Right atrium auricular region (tissue), 2 donors: ENCODE measurements at places on chromosomes 2 and 18.

DNA sequence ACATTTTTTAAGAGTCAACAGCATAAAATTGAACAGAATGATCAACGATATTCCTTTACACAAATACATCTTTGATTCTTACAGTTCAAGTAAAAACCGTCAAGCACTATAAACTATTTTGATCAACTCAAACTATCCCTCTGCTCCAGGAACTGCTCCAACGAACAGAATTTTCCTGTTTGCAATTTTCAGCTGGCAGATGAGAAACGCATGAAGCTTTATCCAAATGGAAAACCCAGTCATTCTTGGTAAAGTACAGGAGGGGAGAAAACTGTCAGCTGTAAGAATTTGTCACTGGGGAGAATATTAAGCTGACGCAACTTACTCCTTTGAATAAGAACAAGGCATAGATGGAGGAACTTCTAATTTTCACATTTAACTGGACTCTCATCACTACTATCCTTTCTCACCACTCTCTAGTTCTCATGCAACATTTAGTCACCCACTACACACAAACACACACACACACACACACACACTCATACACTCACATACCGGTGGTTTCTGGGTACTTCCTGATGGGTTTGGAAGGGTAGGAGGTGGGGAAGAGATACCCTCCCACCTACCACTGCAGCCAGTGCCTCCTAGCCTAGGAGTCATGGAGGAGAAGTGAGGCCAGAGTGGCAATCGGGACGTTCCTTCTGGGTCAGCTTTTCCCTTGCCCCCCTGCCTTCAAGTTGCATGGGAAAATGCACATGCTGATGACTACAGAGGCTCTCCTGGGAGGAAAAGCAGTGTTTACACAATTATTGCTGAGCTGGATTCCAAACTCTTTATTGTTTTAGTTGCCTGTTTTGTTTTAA lies 54.0 kb upstream of the SPATS2L start:
- no peaks in the 10 kb centered on the region for H3K27me3 ChIP-seq
- DNase-seq, result no peak
- H3K36me3 ChIP-seq, result no peaks in the 10 kb centered on the region
- no peak overlapping the region for H3K4me3 ChIP-seq
- no peak overlapping the region for H3K27ac ChIP-seq

GRCh38 chr18:37442477-37442876 lies 123.1 kb downstream of the CELF4 start:
- no peak overlapping the region for H3K4me3 ChIP-seq
- no peak overlapping the region for H3K27ac ChIP-seq
- no peaks in the 10 kb centered on the region for H3K4me1 ChIP-seq
- no peak for DNase-seq

GRCh38 chr2:179559108-179559806 lies 294.6 kb upstream of the SESTD1 start:
- H3K27me3 ChIP-seq, result no peaks in the 10 kb centered on the region
- DNase-seq, result no peak
- no peak overlapping the region for H3K4me3 ChIP-seq
- H3K36me3 ChIP-seq, result no peaks in the 10 kb centered on the region
- H3K4me1 ChIP-seq, result peaks cover 9% of the 10 kb centered on the region

DNA sequence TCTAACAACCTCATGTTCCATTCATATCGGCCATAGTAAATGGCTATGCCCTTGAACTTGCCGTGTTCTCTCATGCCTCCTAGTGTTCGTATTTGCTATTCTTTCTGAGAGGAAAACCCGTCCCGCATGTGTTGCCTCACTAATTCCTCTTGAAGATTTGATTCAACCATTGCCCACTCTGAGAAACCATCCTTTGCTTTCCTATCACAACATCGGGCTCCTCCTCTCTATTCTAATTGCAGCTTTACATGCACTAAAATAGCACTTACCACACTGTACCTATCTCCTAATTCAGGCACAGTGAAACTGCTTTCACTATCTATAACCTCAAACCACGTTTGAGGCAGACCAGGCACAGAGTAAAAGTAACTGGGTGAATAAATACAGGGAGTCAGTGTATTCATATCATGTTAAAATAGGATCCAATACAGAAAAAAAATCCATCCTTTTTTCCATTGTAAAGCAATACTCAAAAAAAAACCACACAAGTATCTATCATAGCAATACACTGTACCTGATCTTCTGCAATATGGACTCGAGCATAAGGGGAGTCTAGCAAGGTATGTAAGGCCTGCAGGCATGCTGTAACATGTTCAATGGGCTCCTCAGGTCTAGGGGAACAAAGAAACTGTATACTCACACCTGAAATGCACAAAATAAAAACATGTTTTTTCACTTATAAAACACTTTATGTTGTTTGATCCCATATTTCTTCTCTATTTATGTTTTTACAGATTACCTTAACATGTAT lies 39.0 kb upstream of the STRN start:
- H3K27ac ChIP-seq, result peak overlapping the region; percentile 46
- H3K27me3 ChIP-seq, result no peaks in the 10 kb centered on the region
- DNase-seq, result no peak

GRCh38 chr18:47915930-47916329 lies 14.5 kb downstream of the SMAD2 start:
- H3K27me3 ChIP-seq, result no peaks in the 10 kb centered on the region
- H3K4me1 ChIP-seq, result no peaks in the 10 kb centered on the region
- H3K27ac ChIP-seq, result no peak overlapping the region
- DNase-seq, result no peak

DNA sequence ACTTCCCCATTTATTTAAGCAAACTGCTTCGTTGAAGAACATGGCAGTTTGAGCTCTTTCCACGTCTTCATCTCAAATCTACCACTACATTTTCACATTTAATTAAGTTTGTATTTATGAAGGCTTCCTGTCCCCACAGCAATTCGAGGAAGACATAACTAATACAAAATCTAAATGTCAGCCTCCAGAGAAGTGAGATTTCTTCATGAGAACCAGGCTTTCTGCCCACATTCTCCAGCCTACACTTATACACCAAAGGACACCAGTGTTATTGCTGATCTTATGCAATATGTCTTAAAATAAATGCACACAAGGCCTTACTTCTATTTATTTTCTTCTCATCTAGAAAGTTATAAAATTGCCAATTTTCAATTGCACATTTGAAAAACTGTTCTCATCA lies 1209.3 kb upstream of the FAM98A start:
- no peak for DNase-seq
- no peak overlapping the region for H3K4me3 ChIP-seq
- no peaks in the 10 kb centered on the region for H3K4me1 ChIP-seq

DNA sequence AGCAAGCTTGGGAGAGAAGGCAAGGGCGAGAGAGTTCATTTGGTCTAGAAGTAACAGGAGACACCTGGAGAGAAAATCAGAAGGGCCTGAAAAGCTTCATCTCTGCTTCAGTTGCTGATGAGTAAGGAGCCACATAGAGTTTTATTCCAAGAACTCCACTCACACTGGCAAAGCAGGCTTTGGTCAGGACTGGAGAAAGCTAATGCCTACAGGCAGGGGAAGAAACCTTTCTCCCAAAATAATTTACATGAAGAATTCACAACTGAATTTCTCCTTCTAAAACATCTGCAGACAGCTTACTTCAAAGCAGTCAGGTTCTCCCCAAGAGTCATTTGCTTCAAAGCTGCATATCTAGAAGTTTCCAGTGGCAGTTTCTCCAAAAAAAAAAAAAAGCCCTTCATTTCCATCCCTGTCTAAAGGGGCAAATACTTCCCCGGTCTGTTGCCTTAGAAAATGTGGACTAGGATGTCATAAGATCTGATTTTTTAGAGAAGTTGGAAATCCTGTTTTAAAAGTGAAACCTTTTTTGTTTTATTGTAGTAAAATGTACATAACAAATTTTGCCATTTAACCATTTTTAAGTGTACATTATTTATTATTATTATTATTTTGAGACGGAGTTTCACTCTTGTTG lies 46.3 kb downstream of the TMEM247 start:
- H3K27me3 ChIP-seq, result no peaks in the 10 kb centered on the region
- no peak overlapping the region for H3K27ac ChIP-seq
- DNase-seq, result no peak
- no peaks in the 10 kb centered on the region for H3K36me3 ChIP-seq
- peaks cover 11% of the 10 kb centered on the region for H3K4me1 ChIP-seq
- H3K4me3 ChIP-seq, result no peak overlapping the region

DNA sequence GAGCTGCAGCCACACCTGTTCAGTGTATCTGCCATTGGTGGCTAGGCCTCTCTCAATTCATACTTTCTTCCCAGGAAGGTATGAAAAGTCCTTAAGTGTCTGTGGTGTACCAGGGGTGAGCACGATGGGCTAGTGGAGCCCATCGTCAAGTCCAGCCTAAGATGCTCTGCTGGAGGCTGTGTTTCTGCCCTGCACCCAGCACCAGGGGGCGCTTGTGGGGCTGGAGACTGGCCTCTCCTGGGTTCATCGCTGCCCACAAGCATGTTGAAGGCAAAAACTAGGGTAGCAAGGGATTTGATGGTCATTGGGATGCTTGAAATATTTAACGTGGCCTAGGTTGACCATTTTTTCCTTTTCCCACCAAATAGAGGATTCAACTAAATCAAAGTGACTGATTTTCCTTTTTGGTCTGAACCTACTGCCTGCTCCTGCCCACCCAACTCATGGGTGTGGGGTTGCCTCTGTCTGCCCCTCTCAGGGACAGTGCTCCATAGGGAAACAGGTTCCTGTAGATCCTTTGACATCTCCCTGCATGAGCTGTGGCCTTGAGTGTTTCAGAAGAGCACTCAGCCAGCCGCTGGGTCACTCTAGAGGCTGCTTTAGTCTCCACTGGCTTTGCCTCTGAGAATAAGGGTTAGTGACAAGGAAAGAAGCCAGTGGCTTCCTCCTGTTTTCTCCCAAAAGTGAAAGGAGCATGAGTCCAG lies 59.0 kb downstream of the TPGS2 start:
- H3K4me3 ChIP-seq, result no peak overlapping the region
- H3K36me3 ChIP-seq, result no peaks in the 10 kb centered on the region

DNA sequence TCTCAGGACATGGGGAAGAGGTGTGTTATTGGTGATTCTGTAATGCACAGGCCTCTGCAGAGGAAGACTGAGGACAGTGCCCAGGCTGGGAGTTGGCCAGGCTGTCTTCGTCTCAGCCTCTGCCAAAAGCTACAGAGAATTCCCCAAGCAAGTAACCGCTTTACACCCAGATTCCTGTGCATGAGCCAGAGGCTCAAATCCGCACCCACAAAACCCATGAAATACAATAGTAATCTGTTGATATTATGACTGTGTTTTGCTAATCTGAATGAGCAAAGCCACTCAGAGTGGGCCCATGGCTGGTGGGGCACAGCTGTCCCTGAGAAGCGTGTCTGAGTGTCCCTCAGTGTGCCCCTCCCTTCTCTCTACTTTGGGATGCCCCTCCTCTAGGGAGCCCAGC lies 149.5 kb upstream of the PXDN start:
- H3K27me3 ChIP-seq, result no peaks in the 10 kb centered on the region
- no peaks in the 10 kb centered on the region for H3K4me1 ChIP-seq
- H3K36me3 ChIP-seq, result no peaks in the 10 kb centered on the region
- DNase-seq, result no peak

DNA sequence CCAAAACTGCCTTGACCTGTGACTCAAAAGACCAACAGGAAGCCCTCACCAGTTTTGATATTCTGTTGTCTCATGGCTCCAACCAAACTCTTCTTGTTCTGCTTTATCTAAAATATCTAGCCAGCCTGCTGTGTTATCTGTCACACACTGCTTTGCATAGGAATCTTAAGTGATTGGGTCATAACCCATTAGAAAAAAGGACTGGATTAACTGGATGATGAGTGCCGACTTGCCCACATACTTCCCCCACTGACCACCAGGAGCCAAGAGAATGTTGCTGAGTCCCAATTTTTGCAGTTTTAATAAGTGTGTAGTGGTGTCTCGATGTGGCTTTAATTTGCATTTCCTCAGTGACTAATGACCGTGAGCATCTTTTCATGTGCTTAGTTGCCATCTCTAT lies 6.5 kb downstream of the MOGAT1 start:
- no peak overlapping the region for H3K27ac ChIP-seq
- no peaks in the 10 kb centered on the region for H3K36me3 ChIP-seq
- H3K4me3 ChIP-seq, result no peak overlapping the region
- DNase-seq, result no peak

- no peak overlapping the region for H3K27ac ChIP-seq
- no peaks in the 10 kb centered on the region for H3K36me3 ChIP-seq
- no peaks in the 10 kb centered on the region for H3K27me3 ChIP-seq
- H3K4me3 ChIP-seq, result no peak overlapping the region
- DNase-seq, result no peak
- no peaks in the 10 kb centered on the region for H3K4me1 ChIP-seq
Measured at GRCh38 chr18:60549338-60549960, 176.9 kb upstream of the MC4R start.

- peak overlapping the region; percentile 98 for H3K27ac ChIP-seq
- no peaks in the 10 kb centered on the region for H3K27me3 ChIP-seq
- DNase-seq, result no peak
- H3K4me1 ChIP-seq, result peaks cover 74% of the 10 kb centered on the region
Measured at GRCh38 chr18:58866773-58867150, 2.1 kb downstream of the ZNF532 start.

DNA sequence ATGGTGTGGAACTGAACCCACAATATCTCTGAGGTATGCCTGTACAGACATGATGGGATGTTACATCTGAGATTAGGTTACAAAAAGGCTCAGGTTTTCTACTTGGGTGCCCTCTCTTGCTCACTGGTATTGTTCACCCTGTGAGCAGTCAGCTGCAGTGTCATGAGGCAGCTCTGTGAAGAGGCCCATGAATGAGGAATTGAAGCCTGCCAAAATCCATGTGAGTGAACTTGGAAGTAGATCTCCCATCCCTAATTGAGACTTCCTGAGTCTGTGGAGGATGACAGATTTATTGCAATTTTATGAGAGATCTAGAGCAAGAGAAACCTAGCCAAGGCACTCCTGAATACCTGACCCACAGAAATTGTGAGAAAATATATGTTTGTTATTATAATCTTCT lies 404.9 kb upstream of the ZEB2 start:
- H3K27ac ChIP-seq, result no peak overlapping the region
- DNase-seq, result no peak
- H3K27me3 ChIP-seq, result no peaks in the 10 kb centered on the region
- no peak overlapping the region for H3K4me3 ChIP-seq
- H3K36me3 ChIP-seq, result no peaks in the 10 kb centered on the region

DNA sequence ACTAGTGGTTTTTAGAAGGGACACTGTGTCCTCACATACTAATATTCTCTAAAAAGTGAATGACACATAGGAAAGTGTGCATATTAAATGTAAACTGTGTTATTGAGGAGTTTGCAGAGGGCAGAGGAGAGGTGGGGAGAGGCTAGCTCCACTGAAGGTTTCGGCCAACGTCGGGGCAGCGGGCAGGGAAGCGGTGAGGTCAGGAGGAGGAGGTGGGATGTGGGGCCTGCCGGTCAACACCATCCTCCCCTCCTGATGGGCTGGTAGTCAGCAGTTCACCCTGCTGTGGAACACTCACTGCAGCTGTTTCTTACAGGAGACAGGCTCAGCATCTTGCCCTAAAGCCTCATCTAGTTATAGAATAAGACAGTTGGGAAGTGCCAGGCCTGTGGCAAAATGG lies 74.2 kb downstream of the ARHGEF4 start:
- DNase-seq, result no peak
- no peak overlapping the region for H3K4me3 ChIP-seq
- H3K27me3 ChIP-seq, result no peaks in the 10 kb centered on the region
- no peaks in the 10 kb centered on the region for H3K36me3 ChIP-seq
- no peak overlapping the region for H3K27ac ChIP-seq
- no peaks in the 10 kb centered on the region for H3K4me1 ChIP-seq

- no peak overlapping the region for H3K27ac ChIP-seq
- H3K36me3 ChIP-seq, result no peaks in the 10 kb centered on the region
- H3K4me1 ChIP-seq, result no peaks in the 10 kb centered on the region
- no peak for DNase-seq
- H3K4me3 ChIP-seq, result no peak overlapping the region
Measured at GRCh38 chr18:76405681-76406356, 89.2 kb downstream of the ZNF516 start.
